Anterior cingulate cortex (tissue), 58 donors: ENCODE measurements at places on chromosomes 3 and 15.

DNA sequence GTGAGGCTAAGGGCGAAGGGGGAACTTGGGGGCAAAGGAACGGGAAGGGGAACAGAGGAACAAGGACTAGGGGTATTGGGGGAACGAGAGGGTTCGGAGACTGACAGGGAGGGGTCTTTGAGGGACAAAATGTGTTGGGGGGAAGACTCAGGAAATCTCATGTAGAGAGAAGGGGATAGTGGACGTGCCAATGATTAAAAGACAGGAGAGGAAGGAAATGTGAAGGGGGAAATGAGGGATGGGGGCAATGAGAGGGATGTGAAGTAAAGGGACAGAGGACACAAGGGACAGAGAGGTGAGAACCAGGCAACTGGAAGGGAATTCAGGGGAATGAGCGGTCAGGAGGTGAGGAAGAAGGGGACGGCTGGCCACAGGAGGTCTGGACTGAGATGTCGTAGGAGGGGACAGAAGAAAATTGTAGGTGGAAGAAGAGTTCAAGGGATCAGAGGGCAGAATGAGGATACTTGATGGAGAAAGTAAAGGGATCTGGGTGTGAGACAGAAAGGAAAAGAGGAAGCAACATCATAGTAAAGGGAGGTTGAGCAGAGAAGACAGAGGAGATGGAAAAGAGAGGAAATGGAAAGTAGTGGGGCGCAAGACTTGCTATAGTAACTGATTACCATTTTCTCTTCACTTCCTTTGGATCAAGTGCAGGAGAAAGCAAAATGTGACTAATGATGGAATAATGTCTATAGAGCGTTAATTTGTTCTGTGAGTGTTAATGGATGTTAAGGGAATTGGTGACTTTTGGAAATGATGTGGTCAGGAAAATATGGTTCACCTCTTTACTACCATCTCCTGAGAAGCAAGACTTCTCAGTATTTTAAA is 749 bp downstream of the RAB8B start:
- DNase-seq: no peak

DNA sequence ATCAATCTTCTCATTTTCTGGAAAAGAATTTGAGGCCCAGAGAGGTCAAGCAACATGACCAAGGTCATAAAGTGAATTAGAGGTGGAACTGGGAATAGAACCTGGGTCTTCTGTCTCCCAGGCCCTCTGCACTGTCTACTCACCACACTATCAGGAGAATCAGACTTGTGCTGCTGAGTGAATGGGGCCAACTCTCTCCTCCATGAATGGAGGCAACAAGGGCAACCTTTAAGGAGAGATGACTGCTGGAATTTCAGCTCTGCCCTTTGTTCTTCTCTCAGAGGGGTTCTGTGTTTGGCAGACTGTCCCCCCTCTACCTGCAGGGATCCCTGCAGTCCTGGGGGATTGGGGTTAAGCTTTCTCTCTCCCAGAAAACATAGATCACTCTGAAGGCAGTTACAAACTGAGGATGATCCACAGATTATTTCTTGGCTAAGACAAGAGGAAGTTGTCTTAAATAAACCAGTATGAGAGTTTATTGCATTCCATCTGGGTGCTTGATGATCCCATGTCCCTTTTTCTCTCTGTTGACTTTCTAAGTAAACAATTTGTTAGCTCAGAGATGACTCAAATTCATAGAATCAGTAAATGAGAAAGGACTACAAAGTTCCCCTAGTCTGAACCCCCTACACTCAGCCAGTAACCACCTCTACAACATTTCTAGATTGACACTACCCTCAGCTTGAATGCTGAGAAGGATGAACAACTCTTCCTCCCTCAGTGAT is 99.0 kb upstream of the LIPC start:
- DNase-seq: no peak

DNA sequence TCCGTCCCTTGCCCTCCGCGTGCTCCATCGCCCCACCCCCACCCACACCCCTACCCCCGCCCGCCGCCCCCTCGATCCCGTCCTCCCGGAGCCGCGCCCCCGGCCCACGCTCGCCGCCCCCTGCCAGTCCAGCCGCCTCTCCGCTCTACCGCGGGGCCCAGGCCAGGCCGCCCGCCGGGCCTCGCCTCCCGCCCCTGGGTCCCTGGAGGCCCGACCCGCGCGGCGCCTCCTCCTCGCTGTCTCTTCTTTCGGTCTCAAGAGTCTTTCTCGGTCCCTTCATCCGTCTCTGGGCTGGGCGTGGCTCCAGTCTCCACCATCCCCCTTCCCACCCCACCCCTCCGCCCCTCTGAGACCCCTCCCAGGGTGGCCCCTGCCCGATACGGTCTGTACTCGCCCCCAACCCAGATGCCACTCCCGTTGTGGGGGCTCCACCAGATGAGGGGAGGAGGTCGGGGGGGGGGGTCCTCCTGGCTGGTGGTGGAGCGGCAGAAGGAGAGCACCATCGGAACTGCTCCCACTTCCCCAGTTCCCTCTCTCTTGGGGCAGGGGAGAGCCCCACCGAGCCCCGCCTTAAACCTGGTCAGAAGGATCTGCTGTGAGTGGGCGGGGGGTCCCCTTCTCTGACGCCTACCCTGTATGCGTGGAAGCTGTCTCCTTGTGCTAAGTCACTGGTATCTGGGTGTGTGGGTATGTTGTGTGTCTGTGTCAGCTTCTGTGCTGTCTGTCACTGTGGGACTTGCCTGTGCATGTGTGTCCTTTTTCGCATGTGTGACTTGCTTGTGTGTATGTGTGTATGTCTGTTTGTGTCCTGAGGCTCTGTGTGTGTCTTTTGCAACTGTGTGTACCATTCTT is 1.0 kb downstream of the PRKCD start:
- no peak for DNase-seq

GRCh38 chr15:68407141-68407885 is 24.6 kb downstream of the ITGA11 start:
- DNase-seq: no peak

GRCh38 chr3:169811631-169812331 is 889 bp upstream of the LRRIQ4 start:
- no peak for DNase-seq

DNA sequence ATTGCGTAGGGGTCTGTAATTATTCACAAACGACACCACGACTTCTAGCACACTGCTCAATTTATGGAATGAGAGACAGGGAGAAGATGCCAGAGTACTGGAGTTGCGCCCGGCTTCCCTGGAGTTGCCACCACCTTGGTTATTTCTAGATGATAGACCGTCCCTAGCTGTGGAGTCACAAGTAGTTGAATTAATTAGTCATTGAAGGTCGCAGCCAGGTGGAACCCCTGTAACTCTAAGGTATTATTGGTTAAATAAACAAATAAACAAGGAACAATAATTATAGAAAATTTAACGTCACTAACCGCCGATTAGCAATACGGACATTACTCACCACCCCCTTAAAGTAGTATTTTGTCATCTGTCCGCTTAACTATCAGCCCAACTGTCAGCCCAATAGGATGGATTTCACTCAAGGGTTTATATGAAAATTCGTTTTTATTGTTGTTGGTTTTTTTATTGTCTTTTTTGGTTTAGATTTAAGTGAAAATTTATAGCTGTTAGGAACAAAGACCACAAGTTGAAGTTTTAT is 911 bp upstream of the AZI2 start:
- no peak for DNase-seq

- DNase-seq: no peak
Observed at GRCh38 chr3:190338717-190339116, 16.5 kb upstream of the CLDN1 start.

- no peak for DNase-seq
Observed at GRCh38 chr15:52326756-52327155, 31.2 kb upstream of the MYO5C start.

- DNase-seq: no peak
Observed at GRCh38 chr3:190053919-190054672, 66.6 kb downstream of the P3H2 start.

DNA sequence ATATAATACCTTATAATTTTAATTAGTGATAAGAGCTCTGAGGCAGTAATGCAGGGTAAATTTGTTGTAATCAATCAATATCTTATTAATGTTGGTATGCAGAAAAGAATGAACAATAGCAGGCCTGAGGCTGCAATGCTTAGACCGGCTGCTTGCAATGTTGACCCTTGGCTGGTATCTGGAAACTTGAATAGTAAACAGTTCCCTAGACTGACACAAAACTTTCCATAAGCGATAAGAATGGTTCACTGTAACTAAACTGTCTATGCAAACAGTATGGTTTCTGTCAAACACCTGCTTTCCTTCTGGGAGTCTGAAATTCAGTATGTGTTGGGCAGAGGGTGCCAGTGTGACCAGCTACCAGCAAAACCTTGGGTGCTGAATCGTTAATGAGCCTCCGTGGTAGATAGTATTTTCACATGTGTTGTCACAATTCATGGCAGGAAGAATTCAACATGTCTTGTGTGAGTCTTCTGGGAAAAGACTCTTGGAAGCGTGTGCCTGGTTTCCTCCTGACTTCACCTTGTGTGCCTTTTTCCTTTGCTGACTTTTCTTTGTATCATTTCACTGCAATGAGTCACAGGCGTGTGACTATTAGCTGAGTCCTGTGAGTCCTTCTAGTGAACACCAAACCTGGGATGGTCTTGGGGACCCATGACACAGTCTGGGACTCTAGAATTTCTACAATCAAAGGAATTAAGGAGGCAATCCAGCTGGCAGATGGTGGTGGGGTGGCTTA is 30.7 kb upstream of the CLRN1 start:
- DNase-seq: no peak

GRCh38 chr3:197238842-197239241 is 59.6 kb downstream of the DLG1 start:
- no peak for DNase-seq

DNA sequence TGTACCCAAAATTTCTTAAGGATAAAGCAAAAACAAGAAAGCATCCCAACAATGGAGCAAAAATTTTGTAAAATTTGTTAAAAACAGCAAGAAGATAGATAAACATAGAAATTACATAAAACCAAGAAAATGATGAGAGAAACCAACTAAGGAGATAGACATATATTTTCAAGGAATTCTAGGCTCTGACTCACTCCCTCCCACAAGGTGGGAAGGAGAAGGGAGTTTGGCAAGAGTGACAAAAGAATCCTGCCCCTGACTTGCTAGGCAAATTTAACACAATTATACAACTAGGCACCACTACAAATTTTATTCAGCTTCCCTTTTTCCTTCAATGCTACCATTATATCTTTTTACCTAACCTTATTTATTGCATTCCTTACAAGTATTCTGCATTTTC is 70.9 kb downstream of the MYO9A start:
- DNase-seq: no peak

- DNase-seq: no peak
Observed at GRCh38 chr3:82122554-82123345, 361.3 kb upstream of the GBE1 start.

DNA sequence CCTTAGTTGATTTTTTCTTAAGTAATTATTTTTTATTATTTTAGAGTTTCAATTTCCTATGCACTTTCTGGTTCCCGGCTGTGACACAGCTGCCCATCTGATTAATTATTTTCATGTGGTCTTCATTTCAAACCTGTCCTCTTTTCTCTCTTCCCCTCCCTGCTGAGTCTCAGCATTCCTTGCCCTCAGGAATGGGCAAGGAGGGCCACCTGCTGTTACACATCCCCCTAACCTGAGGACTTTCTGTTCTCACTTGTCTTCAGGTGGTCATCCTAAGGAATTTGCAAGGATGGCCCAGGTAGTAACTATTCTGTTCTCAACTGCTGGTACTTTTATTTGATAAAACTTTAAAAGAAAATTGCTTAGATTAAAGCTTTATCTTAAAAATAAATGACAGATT is 545.0 kb downstream of the OTOL1 start:
- no peak for DNase-seq

DNA sequence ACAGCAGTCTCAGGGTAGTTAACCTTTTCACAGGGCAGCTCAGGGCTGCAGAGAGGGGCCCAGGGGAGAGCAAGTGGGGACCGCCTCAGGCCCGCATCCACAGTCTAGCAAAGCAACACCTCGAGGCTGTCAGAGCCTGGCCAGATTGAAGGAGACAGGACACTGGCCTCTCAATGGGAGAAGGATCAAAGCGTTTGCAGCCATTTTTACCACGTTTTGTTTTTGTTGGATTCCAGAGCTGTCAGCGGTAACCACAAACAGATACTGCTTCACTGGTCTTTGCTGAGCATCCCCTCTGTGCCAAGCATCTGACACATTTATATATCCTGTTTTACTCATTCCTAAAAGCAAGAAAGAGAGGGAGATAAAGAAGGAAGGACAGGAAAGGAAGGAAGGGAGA is 153.8 kb downstream of the SHQ1 start:
- DNase-seq: no peak

GRCh38 chr15:31985607-31986006 is 44.7 kb upstream of the CHRNA7 start:
- DNase-seq: no peak

GRCh38 chr3:156050918-156051317 is 69.5 kb upstream of the KCNAB1 start:
- DNase-seq: no peak

GRCh38 chr3:16670191-16670590 is 65.0 kb upstream of the DAZL start:
- DNase-seq: no peak
